SJCRH30 (cell line): ENCODE measurements at places on chromosomes 2 and 18. TPM values are rescaled to one million over a fixed set of nuclear protein-coding genes. Genes with fewer than 3 reads are reported as not detected.

DNA sequence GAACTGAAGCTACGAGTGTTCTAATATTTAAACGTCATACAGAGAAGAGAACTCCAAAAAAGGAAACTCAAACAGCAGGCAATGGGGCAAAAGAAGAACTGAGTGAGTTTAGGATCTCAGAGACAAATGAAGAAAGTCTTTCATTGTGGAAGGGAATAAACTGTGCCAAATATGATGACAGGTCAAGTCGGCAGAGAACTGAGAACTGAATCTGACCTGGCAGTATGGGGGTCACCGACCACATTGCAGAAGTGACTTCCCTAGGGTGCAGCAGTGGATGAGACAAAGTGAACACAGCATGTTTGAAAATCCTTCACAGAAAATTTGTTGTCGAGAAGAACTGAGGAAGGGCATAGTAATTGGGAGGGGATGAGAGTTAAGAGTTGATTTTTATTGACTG lies 55.9 kb downstream of the TTC21B start:
- H3K4me1 ChIP-seq: no peaks in the 10 kb centered on the region
- DNase-seq: no peak
- no peak overlapping the region for H3K4me3 ChIP-seq
- H3K27ac ChIP-seq: no peak overlapping the region

GRCh38 chr2:7022492-7023385 lies 105.5 kb downstream of the RNF144A start:
- no peak overlapping the region for H3K27ac ChIP-seq
- no peaks in the 10 kb centered on the region for H3K36me3 ChIP-seq
- no peaks in the 10 kb centered on the region for H3K27me3 ChIP-seq
- DNase-seq: no peak
- no peak overlapping the region for H3K4me3 ChIP-seq

DNA sequence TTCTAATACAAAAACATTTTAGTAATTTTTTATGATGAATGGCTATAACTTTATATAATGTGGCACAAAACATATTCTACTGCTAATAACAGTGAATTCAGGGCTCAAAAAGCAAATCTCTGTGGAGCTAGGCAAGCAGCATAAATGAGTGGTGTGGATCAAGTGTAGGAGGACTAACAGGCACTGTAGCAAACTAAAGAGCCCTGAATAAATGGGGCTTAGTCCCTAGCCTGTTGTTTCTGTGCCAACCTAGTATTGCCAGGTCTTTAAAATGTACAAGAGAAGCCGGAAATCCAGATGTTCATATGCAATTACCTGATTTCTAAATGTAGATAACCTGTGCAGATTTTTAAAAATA lies 18.5 kb downstream of the REL start:
- no peak overlapping the region for H3K4me3 ChIP-seq
- H3K36me3 ChIP-seq: peaks cover 40% of the 10 kb centered on the region
- no peak for DNase-seq
- no peaks in the 10 kb centered on the region for H3K4me1 ChIP-seq
- no peaks in the 10 kb centered on the region for H3K27me3 ChIP-seq

DLGAP1 gene
- total RNA-seq: 0.99 and 2.8 TPM in 2 replicates

DNA sequence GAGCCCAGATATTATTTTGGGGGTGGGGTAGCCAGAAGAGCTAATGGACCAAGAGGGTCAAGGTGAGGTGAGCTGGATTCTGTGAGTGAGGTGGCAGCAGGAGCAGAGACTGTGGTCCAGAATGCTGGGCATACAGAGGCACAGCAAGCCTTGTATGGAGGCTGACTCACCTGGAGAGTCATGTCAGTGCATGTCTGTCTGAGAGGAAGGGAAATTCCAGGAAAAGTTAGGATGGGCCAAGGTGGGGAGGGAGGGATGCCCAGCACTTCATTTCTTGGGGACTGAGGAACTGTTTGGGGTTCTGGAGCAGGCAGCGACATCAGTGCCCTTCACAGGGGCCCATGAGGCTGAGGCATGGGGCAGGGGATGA lies 21.1 kb downstream of the PER2 start:
- H3K36me3 ChIP-seq: no peaks in the 10 kb centered on the region; the same call in 1 of the 2 replicates
- H3K27me3 ChIP-seq: no peaks in the 10 kb centered on the region
- H3K4me3 ChIP-seq: no peak overlapping the region
- H3K27ac ChIP-seq: no peak overlapping the region

- peaks cover 4% of the 10 kb centered on the region; the same call in 1 of the 2 replicates for H3K27me3 ChIP-seq
- no peak overlapping the region for H3K4me3 ChIP-seq
- no peaks in the 10 kb centered on the region for H3K36me3 ChIP-seq
- H3K27ac ChIP-seq: no peak overlapping the region
Observed at GRCh38 chr2:207296265-207296948, 130.7 kb upstream of the KLF7 start.

DNA sequence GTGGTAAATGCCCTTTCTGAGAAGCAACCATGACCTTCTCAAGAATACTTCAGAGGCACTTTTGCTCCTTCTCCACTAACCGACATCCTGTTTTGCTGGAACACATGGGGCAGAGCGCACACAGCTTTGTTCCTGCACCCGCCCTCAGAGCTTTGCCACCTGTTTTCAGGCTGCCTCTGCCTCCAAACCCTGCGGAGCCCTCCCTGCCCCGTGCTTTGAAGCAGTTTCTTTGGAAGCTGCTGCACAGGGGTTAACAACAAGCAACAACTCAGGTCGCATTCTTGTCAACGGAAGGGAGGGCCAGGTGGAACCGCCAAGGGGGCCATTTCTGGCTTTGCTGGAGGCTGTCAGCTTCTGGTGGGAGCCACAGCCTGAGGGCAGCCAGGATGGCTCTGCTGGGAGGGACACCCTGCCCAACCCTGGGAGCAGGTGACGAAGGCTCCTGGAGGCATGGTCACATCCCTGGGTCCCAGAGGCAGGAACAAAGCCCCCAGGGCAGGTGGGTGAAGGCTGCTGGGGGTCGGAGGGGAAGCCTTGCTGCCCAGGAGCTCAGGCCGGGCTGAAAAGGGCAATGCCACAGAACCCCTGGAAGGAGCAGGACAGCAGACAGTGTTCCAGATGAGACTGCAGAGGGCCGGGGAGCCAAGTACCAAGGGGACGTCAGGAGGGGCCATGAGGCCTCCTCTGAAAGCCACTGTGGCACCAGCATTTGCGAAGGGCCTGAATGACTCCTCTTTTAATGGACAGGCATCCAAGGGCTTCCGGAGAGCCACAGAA lies 46.8 kb downstream of the MRPS5 start:
- H3K27me3 ChIP-seq: no peaks in the 10 kb centered on the region
- H3K36me3 ChIP-seq: no peaks in the 10 kb centered on the region
- no peak overlapping the region for H3K27ac ChIP-seq
- no peak overlapping the region for H3K4me3 ChIP-seq
- peaks cover 22% of the 10 kb centered on the region for H3K4me1 ChIP-seq

DNA sequence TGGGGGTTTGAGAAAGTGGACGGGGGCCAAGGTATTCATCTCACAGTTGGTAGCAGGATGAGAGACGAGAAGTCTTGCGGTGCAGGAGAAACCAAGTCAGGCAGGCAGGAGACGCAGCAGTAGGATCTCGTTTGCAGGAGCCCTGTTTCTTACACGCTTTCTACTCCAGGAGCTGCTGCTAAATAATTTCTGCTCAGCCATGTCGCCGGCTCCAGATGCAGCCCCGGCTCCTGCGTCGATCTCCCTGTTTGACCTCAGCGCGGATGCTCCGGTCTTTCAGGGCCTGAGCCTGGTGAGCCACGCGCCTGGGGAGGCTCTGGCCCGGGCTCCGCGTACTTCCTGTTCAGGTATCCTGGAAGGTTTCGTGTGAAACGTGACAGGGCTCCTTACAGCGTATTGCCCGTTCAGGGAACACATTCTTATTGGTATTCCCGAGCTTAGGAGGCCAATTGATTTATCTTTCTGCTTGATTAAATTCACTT lies 494 bp downstream of the ANKZF1 start:
- H3K27ac ChIP-seq: peak overlapping the region; percentile 29
- H3K27me3 ChIP-seq: no peaks in the 10 kb centered on the region

- H3K4me3 ChIP-seq: no peak overlapping the region
- no peak overlapping the region for H3K27ac ChIP-seq
- DNase-seq: no peak
Observed at GRCh38 chr18:8656232-8656631, 47.0 kb downstream of the RAB12 start.

SP110 gene
- 2.8 and 3.0 TPM in 2 replicates for total RNA-seq

DNA sequence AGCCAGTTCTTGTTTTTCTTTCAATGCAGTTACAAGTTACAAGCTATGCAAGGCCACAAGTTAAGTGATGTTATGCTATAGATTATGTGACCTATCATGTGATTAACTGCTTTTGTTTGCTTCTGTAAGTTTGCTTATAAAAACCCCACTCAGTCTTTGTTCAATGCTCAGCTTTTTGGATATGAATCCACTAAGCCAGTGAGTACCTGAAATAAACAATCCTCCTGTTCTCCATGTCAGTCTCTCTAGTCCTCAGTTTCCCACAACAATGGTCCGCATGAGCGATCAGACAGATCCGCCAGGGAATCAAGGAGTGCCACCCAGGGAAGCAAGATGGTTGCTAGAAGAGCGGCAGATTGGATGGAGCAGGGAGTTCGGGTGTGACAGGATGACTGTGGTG lies 30.7 kb upstream of the ZNF236 start:
- H3K4me1 ChIP-seq: no peaks in the 10 kb centered on the region
- no peak for DNase-seq
- no peak overlapping the region for H3K4me3 ChIP-seq
- H3K27me3 ChIP-seq: no peaks in the 10 kb centered on the region
- no peak overlapping the region for H3K27ac ChIP-seq
